Thoracic aorta (tissue), 2 donors: ENCODE measurements at places on chromosomes 13 and 19.

DNA sequence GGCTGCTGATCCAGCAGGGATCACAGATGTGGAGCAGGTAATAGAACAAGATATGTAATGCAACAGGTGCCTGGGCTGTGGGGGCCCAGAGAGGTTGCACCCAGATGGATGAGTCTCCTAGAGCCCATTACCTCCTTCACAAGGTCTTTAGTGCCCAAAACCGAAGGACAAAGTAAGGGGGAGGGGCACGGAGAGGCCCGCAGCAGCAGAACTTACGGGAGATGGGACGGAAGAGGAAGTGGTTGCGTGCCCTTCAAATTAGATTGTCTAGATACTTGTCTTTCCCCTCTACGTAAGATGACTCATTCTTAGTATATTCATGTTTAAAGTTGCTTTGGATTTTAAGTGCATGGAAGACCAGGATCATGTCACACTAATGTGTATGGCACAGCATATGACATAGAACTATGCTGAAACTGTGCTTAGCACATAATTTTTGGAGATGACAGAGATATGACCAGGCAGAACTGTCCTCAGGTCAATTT is 5.7 kb upstream of the MRPS31 start:
- no peaks in the 10 kb centered on the region for H3K4me1 ChIP-seq
- peak overlapping the region; percentile 57 for H3K4me3 ChIP-seq
- DNase-seq, result no peak

GRCh38 chr13:75353781-75354193 is 128.2 kb downstream of the TBC1D4 start:
- H3K4me1 ChIP-seq, result peaks cover 4% of the 10 kb centered on the region
- no peaks in the 10 kb centered on the region for H3K27me3 ChIP-seq
- no peak overlapping the region for H3K4me3 ChIP-seq
- H3K36me3 ChIP-seq, result no peaks in the 10 kb centered on the region

DNA sequence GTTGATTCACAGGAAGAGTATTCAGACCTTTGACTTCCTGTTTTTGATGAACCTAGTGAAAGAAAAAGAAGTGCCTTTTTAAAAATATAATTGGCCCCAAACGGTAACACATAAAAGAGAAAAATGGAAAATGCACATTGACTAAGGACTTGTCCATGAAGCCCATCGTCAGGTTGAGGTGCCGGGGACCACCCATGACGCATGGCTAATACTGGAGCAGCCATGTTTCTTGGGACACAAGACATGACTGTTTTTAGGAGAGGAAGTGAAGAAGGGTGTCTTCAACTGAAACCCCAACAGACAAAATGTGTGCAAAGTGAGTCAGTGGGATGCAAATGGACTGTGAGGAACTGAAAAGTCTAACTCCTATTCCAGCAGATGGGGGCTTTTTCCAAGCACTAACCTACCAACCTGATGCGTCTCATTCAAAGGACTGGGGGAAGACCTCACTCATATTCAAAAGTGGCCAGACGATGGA is 459.4 kb downstream of the FOXO1 start:
- DNase-seq, result no peak
- no peaks in the 10 kb centered on the region for H3K36me3 ChIP-seq
- peaks cover 3% of the 10 kb centered on the region for H3K4me1 ChIP-seq
- no peak overlapping the region for H3K27ac ChIP-seq

- no peak overlapping the region for H3K27ac ChIP-seq
- no peak for DNase-seq
- H3K27me3 ChIP-seq, result no peaks in the 10 kb centered on the region
- no peaks in the 10 kb centered on the region for H3K4me1 ChIP-seq
These were observed 49.9 kb downstream of the UFM1 start for GRCh38 chr13:38399535-38399934.
